ENCODE measurements at places on chromosomes 5 and 9.
A peak's percentile ranks its signal among the peaks of the same experiment; 100 is the strongest.

GRCh38 chr5:134072471-134073210 is 41.8 kb upstream of the TCF7 start:
- no peak for DNase-seq

DNA sequence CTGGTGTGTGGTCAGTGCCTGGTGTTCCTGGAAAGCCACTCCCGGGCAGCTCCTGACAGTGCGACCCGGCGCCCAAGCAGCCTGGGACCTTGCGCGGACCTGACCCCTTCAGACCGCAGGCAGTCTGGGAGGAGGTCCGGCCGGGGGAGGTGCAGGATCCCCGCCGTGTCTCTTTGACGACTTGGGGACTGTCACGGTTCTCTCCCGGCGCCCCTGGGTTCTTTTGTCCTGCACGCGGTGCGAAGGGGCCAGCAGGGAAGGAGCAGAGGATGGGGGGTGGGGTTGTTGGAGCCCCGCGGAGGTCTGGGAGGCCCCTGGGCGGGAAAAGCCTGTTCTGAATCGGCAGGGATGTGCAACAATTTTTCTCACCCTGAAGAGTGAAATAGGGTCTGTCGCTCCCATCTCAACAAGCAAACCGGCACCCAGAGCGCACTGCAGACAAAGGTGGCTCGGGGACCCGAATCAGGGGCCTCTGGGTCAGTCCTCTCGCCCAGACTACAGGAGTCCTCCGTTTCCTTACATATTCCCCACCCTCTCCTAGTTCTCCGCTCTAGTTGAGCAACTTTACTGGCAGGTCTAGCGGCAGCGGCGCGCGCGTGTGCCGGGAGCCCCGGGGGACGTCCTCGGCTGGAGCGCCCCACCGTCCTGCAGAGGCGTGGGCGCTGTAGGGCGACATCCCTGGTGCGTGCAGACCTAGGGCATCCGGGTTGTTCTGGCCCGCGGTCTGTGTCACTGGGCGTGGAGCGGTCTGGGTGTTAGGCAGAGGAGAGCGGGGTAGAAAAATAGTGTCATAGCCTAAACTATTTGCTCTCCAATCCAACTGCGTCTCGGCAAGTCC is 1.2 kb downstream of the VCAN start:
- DNase-seq: peak; percentile 21

- no peak for DNase-seq
These were observed 98.0 kb downstream of the COL5A1 start for GRCh38 chr9:134739660-134739968.

GRCh38 chr9:136572003-136572827 is 26.4 kb upstream of the NOTCH1 start:
- DNase-seq: no peak

DNA sequence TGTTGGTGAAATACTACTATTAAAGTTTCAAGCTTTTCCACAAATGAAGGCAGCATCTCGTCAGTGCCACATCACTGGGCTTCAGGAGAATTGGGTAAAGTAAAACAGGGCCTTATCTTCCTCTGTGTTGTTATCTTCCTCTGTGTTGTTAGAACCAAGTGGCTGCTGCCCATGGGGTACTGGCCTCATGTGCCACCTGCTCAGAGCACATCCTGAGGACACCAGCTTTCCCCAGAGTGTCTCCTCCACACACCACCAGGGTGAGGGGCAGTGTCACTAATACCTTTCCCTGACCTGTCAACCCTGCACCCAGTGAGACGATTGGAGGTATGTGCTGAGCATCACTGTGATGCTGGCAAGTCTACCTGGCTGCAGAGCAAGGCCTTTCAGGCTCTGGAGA is 499.9 kb downstream of the SEMA5A start:
- DNase-seq: no peak

DNA sequence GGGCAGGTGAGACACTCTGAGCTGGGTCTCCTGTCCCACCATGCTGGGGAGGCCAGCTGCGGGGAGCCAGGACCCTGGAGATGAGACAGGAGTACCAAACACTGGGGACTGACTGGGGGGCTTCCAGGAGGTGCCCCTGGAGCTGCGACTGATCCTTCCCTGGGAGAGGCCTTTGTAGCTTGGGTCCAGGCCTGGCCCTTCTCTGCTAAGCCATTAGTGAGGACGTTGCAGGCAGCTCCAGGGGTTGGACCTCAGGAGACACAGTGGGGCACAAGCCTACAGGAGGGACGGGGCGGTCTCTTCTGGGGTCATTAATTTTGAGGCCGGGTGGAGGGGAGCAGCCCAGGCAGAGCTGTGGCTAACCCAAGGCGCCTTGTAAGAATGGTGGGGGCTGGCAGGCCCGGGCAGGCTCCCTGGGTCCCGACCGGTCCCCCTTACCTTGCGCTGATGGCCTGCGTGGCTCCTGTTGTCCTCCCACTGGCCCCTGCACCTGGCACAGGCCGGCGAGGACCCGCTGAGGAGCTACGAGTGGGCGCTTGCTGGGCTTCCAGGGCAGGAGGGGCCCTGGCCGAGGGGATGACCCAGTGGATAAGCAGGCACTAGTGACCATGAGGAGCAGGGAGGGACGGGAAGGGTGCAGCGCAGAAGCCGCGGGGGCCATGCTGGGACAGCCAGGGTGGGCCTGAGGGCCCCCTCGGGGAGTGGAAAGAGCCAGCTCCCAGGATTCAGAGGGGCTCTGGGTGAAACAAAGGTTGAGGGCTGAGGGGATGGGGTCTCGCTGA is 5.1 kb downstream of the MRPS2 start:
- no peak for DNase-seq

GRCh38 chr9:38106488-38106887 is 37.5 kb upstream of the SHB start:
- no peak for DNase-seq

- DNase-seq: no peak
These were observed 32.1 kb downstream of the B4GALT1 start for GRCh38 chr9:33135031-33135461.

- no peak for DNase-seq
These were observed 16.5 kb upstream of the SMIM32 start for GRCh38 chr5:136209346-136209910.

- no peak for DNase-seq
These were observed 39.7 kb downstream of the CHSY3 start for GRCh38 chr5:129943936-129944335.

DNA sequence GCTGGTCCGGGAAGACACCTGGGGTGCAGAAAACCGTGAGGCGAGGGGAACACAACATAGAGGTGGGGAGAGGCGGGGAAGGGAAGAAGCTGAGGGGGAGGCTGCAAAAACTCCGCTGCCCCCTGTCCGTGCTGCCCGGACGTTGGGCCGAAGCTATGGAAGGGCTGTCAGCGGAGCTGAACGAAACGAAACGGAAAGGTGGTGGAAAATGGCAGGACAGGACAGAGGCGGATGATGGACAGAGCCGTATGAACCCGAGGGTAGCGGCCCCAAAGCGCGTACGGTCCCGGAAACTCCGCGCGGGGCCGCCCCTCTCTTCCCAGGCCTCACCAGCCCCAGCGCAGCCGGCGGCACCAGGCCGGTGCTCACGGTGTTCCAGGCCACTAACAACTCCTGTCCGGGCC is 272 bp downstream of the ANAPC2 start:
- DNase-seq: no peak

DNA sequence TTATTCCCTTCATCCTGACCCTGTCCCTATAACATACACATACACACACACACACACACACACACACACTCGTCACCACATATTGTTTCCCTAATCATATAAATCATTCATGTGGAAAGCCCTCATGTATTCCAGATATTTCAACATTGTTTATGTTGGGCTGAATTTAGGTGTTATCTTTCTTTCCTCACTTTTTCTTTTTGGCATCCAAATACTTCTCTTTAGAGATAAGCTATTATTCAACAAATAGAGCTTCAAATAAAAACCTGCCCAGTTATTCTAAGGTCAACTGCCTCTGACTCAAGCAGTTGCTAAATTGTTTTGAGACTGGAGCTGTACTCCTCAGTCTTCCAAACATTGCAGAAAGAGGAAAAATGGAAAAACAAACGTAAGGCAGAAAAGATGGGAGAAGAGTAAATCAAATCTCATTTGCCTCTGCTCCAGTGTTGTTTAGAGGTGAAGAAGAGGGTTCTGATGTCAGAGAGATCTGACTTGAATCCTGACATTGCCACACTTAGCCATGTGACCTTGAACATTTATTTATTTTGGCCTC is 215.7 kb downstream of the GAS1 start:
- DNase-seq: no peak

DNA sequence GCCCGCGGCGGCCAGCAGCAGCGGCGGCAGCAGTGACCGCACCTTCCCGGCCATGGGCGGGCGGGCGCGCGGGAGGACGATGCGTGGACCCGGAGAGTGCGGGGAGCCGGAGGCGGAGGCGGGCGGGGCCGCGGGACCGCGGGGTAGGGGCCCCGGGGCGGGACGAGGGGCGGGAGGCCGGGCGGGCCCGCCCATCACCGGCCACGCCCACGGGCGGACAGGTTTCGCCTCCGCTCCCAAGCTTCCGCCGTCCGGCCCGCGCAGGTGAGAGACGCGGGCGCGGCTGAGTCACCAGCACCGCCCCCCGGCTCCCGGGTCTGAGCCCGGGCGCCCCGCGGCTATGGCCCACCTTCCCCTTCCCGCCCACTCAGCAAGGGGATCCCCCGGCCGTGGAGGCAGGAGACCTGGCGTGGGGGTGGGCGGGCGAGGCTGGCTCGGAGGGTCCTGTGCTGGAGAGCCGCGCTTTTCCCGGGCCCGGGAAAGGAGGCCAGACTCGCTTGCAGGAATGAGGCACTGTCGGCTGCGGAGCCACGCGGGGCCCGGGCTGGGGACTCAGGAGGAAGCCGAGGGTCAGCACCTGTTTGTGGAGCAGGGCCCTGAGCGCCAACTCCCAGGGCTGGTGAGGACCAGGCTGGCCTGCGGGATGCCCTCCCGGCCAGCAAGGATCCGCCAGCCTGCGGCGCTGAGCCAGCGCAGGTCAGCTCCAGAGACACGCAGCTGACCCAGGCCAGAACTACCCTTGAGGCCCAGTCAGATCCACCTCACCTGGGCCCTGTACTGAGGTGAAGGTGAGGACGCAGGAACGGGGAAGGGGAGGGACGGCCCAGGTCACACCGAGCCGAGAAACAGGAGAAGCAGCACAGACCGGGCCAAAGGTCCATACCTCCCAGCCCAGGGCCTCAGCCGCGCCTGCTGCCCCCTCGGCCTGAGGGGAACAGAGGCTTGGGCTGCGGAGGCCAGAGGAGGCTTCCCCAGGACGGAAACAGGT is at the start of gene ENTPD2:
Gene ENTPD2 (minus strand): TSS at position 118 of the 988 bp plus-strand sequence. CDS start 64 bp downstream, at position 54.
- no peak for DNase-seq

DNA sequence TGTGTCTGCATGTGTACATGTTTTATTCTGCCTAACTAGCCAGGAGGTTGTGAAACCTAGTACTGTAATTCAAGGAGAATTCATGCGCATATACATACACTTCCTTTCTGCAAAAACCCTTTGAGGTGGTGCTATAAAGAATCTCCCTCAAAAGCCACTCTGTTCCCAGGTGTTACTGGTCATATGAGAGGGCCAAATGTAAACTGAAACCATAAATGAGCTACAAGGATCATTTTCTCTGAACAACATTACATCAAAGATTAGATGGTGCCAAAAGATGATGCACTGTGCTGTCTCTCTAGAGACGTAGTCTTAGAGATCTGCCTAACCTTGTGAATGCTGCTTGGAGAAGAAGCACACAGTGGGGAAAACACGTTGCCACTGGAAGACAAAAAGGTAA is 15.7 kb downstream of the NREP start:
- no peak for DNase-seq

DNA sequence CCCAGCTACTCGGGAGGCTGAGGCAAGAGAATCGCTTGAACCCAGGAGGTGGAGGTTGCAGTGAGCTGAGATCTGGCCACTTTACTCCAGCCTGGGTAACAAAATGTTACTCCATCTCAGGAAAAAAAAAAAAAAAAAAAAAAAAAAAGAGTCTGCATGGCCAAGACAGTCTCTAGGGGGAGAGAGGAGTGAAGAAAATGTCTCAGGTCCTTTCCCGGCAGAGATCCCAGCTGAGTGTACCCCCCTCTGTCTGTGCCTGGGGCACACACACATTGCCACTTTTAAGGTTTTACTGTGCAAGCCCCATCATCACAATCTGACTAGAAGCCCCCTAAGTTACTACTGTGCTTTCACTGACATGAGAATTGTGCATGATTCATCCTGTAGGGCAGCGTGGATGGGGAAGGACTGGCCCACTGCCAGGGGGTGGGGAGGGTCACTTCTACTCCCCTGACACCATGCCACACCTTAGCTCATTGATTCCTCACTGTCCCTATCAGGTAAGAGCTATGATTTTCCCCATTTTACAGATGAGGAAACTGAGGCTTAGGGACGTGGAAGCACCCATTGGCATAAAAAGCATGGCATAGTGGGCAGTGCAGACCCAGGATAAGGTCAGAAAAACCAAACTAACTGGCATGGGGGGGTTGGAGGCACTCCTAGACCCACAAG is 102.3 kb upstream of the LARP1 start:
- no peak for DNase-seq

- DNase-seq: no peak
These were observed 82.1 kb downstream of the CYFIP2 start for GRCh38 chr5:157348049-157348400.

DNA sequence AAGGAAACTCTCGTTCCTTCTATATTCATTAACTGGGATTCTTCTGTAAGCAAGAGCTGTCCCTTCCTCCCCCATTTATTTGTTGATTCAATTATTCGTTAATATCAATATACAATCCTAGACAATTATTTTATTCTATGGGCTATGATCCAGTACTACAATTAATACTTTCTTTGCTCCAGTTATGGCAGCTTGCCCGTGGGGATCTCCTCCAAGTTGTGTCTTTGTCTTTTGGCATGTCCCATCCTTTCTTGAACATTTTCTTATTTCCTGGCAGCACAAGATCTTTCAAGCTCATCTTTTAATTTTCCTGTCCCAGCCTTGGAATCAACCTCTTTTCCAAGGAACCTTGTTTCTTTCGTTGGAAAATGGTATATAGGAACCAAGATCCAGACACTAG is 249.3 kb downstream of the GAS1 start:
- no peak for DNase-seq

- DNase-seq: no peak
These were observed 184.9 kb upstream of the NFIB start for GRCh38 chr9:14498824-14499223.

DNA sequence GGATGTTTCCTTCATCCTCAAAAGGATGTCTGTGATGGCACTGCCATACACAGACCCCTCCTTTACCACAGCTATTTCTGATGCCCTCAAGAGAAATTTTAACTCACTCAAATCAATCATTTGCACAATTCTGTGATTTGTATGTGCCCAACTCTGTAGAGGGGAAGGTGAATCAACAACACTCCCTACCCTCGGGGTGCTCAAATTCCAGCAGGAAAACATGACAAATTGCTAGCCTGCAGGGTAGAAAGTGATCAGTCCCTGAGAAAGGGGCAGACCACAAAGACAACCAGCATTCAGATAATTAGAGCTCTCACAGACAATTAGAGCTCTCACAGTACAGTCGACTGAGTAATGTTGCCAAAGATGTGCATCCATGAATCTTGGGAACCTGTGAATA is 45.3 kb upstream of the FOXE1 start:
- DNase-seq: no peak

GRCh38 chr5:107455111-107455544 is 215.6 kb downstream of the EFNA5 start:
- no peak for DNase-seq

GRCh38 chr5:112192072-112192471 is 227.0 kb downstream of the EPB41L4A start:
- no peak for DNase-seq
